ENCODE measurements at places on chromosomes 2 and 18.

DNA sequence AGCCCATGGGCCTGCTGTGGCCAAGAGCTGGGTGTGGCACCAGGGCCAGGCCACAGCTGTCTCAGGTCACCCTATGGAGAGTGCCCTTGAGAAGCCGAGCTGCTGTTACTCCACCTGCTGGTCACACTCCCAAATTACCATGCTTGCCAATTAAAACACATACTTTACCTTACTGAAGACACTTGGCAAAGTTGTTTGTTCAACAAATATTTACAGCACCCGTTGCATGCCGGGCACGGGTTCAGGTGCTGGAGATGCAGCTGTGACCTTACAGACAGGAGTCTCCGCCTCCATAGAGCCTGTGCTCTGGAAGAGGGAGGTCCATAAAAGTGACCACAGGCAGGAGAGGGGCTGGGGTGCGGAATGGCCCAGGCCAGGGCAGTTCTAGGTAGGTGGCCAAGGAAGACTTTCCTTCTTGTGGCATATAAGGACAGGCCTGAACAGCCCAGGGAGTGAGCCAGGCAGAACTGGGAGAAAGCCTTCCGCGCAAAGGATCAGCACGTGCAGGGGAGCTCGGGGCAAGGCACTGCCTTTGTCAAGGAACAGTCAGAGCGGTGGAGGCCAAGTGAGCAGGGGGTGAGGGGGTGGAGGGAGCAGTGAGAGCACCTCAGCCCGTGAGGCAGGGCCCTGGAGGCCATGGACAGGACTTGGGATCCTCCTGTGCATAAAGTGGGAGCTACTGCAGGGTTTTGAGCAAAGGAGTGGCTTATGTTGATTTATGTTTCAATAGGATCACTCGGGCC lies 23.6 kb upstream of the RBM44 start:
- DNase-seq = peak; percentile 50

DNA sequence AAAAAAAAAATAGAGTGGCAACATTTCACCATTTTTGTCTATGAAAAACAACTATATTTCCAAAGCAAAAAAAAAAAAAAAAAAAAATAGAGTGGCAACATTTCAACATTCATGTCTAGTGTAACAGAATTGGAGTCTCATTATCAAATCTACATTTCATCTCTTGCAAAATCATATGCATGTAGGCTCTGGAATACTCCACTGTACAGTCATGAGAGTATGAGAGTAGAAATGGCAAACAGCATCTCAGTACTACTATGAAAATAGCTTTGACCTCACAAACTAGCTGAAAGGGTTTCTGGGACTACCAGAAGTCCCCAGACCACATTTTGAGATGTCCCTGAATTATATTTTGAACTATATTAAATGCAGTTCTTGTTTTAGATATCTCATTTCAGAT lies 82.8 kb downstream of the SMAD2 start:
- DNase-seq = no peak

- no peak for DNase-seq
These were observed 361.8 kb upstream of the CWC22 start for GRCh38 chr2:180368881-180369280.

- peak; percentile 46 for DNase-seq
These were observed 469.3 kb downstream of the PLCL1 start for GRCh38 chr2:198273660-198274059.

GRCh38 chr2:196941398-196942078 lies 15.0 kb upstream of the PGAP1 start:
- no peak for DNase-seq

GRCh38 chr2:118791483-118791882 lies 56.0 kb downstream of the EN1 start:
- DNase-seq = no peak

DNA sequence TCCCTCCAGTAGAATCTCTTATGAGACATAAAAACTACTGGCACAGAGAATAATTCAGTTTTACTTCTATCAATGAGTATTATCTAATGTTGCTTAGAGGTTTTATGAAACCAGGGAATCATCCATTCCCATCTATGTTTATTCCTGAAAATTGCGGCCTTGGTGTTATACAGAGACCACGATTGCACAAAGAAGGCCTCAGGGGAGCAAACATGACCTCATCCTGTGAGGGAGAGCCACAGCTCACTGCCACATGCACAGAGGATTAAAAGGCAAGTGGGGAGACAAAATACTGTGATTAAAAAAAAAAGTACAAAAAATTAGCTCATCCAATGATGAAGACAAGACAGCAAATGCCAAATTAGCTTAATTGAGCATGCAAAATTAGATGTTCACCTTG lies 111.8 kb upstream of the SLC35G4 start:
- no peak for DNase-seq
